ENCODE measurements at places on chromosomes 4 and X. TPM values are rescaled to one million over a fixed set of nuclear protein-coding genes. Genes with fewer than 3 reads are reported as not detected.

DNA sequence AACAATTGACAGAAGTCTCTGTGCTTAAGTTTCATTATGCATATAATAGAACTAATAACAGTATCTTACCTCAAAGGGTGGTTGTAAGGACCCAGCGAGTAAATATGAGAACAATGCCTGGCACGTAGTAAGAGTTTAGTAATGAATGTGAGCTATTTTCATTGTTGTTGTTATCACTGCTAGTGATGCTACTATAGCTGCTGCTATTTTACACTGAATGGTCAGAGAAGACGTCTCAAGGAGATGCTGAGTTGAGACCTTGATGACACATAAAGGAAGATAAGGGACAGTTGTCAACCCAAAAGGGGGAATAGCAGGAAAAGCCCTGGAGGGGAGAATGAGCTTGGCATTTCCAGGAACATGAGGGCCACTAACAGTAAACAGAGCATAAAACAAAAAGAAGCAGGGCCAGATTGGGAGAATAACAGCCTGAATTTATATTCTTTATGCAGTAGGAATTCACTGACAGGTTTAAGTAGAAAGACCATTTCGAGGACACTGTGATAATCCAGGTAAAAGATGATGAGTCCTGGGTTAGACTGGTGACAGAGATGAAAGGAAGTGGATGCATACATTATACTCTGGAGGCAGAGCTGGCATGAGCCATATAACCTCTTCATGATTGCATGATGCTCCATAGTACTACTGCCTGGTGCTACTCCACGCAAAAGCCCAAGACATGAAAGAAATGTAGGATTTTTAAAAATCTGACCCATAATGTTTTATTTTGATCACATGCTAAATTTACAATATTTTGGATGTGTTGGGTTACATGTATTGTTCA is 23.1 kb downstream of the ATP8A1 start:
- no peak for DNase-seq

DNA sequence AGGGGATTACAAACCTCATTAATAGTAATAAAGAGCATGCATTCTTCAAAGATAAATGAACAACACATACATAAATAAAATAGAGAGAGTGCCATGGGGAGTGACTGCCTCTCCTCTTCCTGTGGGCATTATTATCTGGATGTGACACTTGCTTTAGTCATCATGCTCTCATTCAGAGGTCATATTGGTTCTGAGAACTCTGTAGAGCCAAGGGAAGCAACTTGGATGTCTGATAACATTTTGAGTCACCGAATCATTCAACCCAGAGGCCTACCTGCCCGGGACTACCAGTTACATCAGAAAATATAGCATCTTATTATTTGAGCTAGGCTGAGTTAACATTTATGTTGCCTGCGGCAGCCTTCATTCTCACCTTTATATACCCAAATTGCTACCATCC is 489.5 kb downstream of the STIM2 start:
- DNase-seq = no peak

GRCh38 chr4:79059631-79060399 is 120.6 kb upstream of the PAQR3 start:
- no peak for DNase-seq

GRCh38 chr4:47597696-47598095 is 112.6 kb downstream of the ATP10D start:
- DNase-seq = no peak

- DNase-seq = no peak
Observed at GRCh38 chrX:123081776-123082175, 102.3 kb upstream of the GRIA3 start.

- DNase-seq = no peak
Observed at GRCh38 chrX:77597511-77597910, 150.3 kb downstream of the FGF16 start.

DNA sequence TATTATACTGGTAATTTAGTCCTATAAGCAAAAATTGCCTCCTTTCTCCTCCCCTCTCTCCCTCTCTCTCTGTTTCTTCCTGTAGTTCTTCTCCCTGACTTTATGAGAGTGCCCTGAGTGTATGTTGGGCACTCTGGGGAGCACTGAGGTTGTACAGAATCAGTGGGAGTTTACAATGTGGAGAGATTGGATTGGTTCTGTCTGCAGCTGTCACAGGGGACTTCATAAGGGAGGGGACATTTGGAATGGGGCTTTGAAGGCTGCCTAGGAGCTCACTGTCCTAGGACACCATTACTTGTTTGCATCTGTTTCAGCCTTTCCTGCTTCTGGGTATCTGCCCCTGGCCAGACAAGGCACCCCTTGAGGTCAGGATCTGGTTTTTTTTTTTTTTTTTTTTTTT is 22.9 kb downstream of the SH3TC1 start:
- no peak for DNase-seq

GRCh38 chrX:150842198-150842685 is 56.2 kb downstream of the CD99L2 start:
- DNase-seq = no peak

DNA sequence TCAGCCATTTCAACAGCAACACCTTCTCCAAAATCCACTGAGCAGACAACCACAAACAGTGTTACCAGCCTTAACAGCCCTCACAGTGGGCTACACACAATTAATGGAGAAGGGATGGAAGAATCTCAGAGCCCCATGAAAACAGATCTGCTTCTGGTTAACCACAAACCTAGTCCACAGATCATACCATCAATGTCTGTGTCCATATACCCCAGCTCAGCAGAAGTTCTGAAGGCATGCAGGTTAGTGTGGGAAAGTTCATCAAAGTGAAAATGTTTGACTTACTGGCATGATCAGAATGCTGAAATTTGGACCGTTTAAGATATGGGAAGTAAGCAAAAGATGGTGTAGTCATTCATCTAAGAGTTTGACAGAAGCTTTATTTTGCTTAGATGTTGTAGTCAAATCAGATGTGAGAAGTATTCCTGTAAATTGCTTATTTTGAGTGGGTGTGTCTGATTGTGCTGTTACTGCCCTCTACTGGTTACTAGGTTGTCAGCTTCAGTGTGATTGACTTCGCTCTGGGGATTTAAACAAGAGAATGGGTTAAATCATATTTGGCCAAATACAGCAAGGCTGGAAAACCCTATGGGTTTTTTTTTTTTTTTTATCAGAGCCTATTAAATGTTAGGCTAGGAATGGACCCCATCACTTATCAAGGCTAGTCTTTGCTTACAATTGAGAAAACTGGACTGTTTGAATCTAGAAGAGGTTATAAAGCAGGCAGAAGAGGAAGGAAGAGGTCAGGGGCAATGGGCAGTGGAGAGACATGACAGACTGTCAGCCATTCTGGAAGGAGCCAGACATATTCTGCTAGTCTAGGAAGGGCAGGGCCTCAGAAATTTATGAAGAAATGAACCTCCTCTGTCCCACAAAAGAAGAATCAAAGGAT is 130.3 kb downstream of the DIPK2B start:
- no peak for DNase-seq

DNA sequence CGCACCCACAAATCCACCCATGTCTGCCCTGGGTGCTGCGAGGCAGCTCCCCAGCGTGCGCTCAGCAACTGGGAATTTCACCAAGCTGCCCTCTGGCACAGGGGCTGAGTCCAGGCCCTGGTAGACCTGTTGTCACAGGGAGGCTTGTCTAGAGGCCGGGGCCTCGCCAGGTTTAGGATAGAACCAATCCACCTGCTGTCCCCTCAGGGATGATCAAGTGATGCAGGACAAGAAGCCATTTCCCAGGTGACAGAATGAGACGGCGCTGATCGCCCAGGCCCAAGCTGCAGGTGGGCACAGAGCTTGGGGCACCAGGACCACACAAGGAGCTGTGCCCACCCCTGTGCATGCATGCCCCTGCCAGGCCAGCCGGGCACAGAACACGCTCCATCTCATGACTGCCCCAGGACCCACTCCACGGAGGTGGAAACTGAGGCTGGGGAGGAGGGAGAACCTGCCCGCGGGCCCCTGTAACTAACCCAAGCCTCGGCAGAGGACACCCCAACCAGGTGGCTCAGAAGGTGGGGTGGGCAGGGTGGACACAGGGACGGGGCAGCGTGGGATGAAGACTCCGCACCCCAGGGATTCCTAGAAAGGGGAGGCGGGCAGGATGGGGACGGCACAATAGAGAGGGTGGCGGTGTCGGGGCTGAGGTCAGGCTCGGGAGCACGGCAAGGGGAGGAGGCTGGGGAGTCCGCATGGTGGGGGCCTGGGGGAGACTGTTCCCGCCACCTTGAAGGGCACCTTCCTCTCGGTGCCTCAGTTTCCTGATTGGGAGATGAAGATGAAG is 78.0 kb downstream of the ZFYVE28 start:
- no peak for DNase-seq

GRCh38 chr4:73978886-73979285 is 2.9 kb downstream of the PF4 start:
- DNase-seq = no peak

GRCh38 chr4:69594382-69594781 is 45.1 kb downstream of the UGT2A2 start:
- DNase-seq = no peak

- no peak for DNase-seq
Observed at GRCh38 chrX:99719140-99719539, 690.9 kb downstream of the PCDH19 start.

DNA sequence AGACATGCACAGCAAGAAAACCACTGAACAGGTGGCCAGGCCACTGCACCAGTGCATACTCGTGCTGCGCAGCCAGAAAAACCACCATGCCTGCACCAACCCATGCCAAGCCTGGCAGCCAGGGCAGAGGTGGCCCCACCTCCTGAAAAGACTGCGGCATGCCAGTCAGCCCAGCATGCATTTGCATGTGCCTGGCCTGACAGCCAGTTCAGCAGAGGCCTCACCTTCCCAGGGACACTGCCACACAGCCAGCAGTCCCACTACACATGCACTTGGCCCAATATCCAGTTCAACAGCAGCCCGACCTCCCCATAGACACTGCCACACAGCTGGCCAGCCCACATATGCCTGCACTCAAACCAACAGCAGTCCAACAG is 43.5 kb upstream of the DDX60 start:
- no peak for DNase-seq

TSPAN7 gene
- 0.18 TPM for total RNA-seq

GAB3 gene
- 2.0 TPM for total RNA-seq

KLB gene
- not detected for total RNA-seq

PCYT1B gene
- not detected for total RNA-seq

MGARP gene
- total RNA-seq = not detected

NLGN4X gene
- total RNA-seq = not detected

MUC7 gene
- not detected for total RNA-seq

UCP1 gene
- total RNA-seq = not detected

CCNB3 gene
- 0.33 TPM for total RNA-seq

Measured in activated T-cell treated with anti-CD3 and anti-CD28 coated beads, Interleukin-2, amount 50 U/mL, for 4 hours (primary cell).